MCF 10A (cell line): ENCODE measurements at places on chromosomes 12 and 14. TPM values are rescaled to one million over a fixed set of nuclear protein-coding genes. Genes with fewer than 3 reads are reported as not detected.

- H3K27me3 ChIP-seq, result no peaks in the 10 kb centered on the region
- no peak overlapping the region for H3K4me3 ChIP-seq
- no peak for DNase-seq
These were observed 85.7 kb upstream of the USP44 start for GRCh38 chr12:95637010-95637409.

The RFLNA gene
- total RNA-seq, result not detected in 2 replicates

DNA sequence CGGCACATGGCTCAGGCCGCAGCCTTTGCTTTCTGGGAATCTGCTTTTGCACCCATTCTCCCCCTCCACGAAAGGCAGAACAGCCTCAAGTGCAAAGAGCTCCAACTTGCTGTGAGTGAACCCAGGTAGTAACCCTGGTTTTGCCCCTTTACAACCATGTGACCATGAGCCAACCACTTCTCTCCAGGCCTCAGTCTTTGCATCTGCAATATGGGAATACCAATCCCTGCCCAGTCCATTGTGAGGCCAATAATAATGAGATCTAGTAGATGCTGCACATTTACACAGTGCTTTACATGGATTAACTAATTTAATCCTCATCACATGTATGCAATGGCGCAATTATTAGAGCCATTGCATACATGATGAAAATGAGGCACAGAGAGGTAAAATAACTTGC lies 108.9 kb upstream of the MYL2 start:
- H3K4me3 ChIP-seq, result no peak overlapping the region
- no peaks in the 10 kb centered on the region for H3K4me1 ChIP-seq
- no peak overlapping the region for H3K27ac ChIP-seq
- no peak for DNase-seq

GRCh38 chr12:130775953-130776856 lies 60.1 kb upstream of the RIMBP2 start:
- peak overlapping the region; percentile 5 for H3K4me3 ChIP-seq
- H3K4me1 ChIP-seq, result peaks cover 6% of the 10 kb centered on the region
- peak; percentile 70 for DNase-seq
- H3K27me3 ChIP-seq, result peaks cover 8% of the 10 kb centered on the region
- H3K36me3 ChIP-seq, result no peaks in the 10 kb centered on the region

- peaks cover 9% of the 10 kb centered on the region for H3K36me3 ChIP-seq
- no peaks in the 10 kb centered on the region for H3K27me3 ChIP-seq
- no peak overlapping the region for H3K4me3 ChIP-seq
- no peak overlapping the region for H3K27ac ChIP-seq
- no peaks in the 10 kb centered on the region for H3K4me1 ChIP-seq
These were observed 30.5 kb downstream of the CLEC2D start for GRCh38 chr12:9699898-9700605.

DNA sequence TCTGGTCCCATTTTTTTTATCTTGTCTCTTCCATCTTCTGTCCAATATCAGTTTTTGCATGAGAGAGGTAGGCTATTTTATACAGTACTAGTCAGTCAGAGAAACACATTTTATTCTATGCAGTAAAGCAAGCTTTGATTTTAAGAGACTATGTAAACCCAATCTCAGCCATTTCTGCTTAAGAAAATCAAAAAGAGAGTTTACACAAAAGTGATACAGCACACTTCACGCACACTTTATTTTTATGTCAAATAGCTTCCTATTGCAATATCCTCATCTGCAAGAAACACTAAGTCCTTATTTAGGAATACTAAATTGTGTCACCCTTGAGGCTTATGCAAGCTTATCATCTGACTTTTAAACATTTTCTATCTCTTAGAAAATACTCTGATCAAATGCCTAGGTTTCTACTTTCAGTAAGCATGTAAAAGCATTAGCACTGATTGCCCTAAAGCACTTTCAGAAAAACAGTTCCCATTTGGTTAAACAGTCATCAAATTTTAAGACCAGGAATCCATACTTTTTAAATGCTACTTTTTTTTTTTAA lies 78.3 kb downstream of the MED13L start:
- DNase-seq, result no peak
- H3K27ac ChIP-seq, result no peak overlapping the region
- peaks cover 11% of the 10 kb centered on the region for H3K4me1 ChIP-seq

GRCh38 chr12:53803194-53803593 lies 51.4 kb upstream of the CISTR start:
- H3K27me3 ChIP-seq, result no peaks in the 10 kb centered on the region
- H3K27ac ChIP-seq, result no peak overlapping the region
- peaks cover 37% of the 10 kb centered on the region for H3K4me1 ChIP-seq
- no peak for DNase-seq

DNA sequence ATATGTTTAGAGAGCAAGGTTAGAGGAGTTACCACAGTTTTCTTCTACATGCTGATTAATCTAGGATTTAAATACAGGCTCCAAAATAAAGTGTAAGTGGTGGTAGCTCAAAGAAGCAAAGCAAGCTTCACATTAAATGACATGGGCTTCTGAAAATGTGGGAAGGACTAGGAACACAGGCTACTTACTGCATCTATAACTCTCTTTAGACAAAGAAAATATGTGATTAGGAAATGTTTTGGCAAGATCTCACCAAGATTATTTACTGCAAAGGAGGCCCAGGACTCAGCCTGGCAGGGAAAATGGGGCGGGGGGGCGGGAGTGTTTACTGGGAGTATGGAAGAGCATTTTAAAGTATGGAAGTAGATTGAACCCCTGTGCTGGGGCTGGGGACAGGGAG lies 39.4 kb downstream of the ETV6 start:
- no peak overlapping the region for H3K4me3 ChIP-seq
- H3K27me3 ChIP-seq, result no peaks in the 10 kb centered on the region
- no peak overlapping the region for H3K27ac ChIP-seq
- H3K4me1 ChIP-seq, result peaks cover 27% of the 10 kb centered on the region
- peaks cover 11% of the 10 kb centered on the region for H3K36me3 ChIP-seq

The TSHR gene
- total RNA-seq, result not detected in 2 replicates

DNA sequence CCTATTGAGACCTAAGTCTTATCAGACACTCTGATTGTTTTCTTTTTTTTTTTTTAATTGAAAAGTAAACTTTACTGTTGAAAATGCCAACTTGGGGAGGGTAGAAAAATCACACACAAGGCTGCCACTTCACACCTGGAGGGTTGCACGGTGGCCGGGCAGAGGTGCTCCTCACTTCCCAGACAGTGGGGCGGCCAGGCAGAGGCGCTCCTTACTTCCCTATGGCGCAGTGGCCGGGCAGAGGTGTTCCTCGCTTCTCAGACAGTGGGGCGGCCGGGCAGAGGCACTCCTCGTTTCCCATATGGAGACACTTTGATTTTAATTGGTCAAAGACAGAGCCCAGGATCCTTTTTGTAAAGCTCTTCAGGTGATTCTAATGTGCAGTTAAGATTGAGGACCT lies 399.3 kb downstream of the TMTC2 start:
- H3K27me3 ChIP-seq, result no peaks in the 10 kb centered on the region
- no peak overlapping the region for H3K4me3 ChIP-seq
- H3K27ac ChIP-seq, result no peak overlapping the region
- H3K4me1 ChIP-seq, result no peaks in the 10 kb centered on the region
- no peak for DNase-seq

The PTGER2 gene
- 0.12 TPM in 2 replicates for total RNA-seq

The TAS2R50 gene
- 0.86 and 1.1 TPM in 2 replicates for total RNA-seq

DNA sequence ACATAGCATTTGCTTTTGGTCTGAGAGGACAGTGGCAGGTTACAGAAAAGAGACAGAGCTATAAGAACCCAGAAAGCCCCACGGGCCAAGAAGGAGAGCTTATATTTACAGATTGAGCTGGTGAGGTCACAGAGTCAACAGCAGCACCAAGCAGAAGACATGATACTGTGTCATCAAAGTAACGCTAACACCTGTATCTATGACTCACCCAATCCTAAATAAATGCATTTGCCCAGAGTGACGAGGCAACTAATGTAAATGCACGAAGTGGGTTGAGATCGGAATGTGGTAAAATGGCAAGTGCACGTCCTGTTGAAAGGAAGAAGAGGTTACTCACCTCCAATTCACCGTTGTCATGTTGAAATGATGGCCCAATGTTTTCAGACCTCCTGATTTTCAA lies 6.7 kb upstream of the CD163L1 start:
- no peaks in the 10 kb centered on the region for H3K36me3 ChIP-seq
- peak; percentile 41 for DNase-seq
- H3K27ac ChIP-seq, result no peak overlapping the region
- peaks cover 7% of the 10 kb centered on the region for H3K4me1 ChIP-seq
- no peak overlapping the region for H3K4me3 ChIP-seq

GRCh38 chr14:100735271-100735670 lies 8.6 kb downstream of the DLK1 start:
- no peak overlapping the region for H3K4me3 ChIP-seq
- no peaks in the 10 kb centered on the region for H3K4me1 ChIP-seq
- H3K27me3 ChIP-seq, result peaks cover 22% of the 10 kb centered on the region

GRCh38 chr12:4720637-4720995 lies 416 bp downstream of the GALNT8 start:
- no peak overlapping the region for H3K4me3 ChIP-seq
- no peaks in the 10 kb centered on the region for H3K36me3 ChIP-seq
- no peaks in the 10 kb centered on the region for H3K4me1 ChIP-seq
- DNase-seq, result no peak

DNA sequence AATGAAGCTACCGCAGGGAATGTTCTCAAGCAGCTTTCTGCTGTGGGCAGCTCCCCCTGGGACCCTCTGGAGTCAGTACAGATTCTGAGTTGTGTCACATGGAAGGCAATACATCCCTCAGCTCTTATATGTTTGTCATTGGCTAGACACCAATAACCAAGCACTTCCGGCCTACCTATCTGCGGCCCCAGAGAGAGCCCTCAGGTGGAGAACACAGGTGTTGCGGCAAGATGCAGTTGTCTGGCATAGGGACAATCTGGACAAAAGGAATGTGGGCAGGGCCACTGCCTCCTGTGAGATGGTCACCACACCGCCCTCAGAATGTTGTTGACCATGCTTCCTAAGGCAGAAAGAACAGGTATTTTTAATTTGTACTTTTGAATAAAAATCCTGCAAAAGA lies 118.7 kb downstream of the BRMS1L start:
- H3K4me1 ChIP-seq, result no peaks in the 10 kb centered on the region
- no peaks in the 10 kb centered on the region for H3K36me3 ChIP-seq
- H3K27me3 ChIP-seq, result no peaks in the 10 kb centered on the region
- no peak overlapping the region for H3K4me3 ChIP-seq

GRCh38 chr14:101126731-101127130 lies 223.2 kb upstream of the RTL1 start:
- H3K27me3 ChIP-seq, result peaks cover 36% of the 10 kb centered on the region
- H3K27ac ChIP-seq, result no peak overlapping the region
- no peaks in the 10 kb centered on the region for H3K36me3 ChIP-seq

GRCh38 chr14:105013150-105013785 lies 7.6 kb downstream of the CDCA4 start:
- no peaks in the 10 kb centered on the region for H3K27me3 ChIP-seq
- H3K36me3 ChIP-seq, result peaks cover 65% of the 10 kb centered on the region
- DNase-seq, result no peak
- peaks cover 40% of the 10 kb centered on the region for H3K4me1 ChIP-seq
- H3K27ac ChIP-seq, result peak overlapping the region; percentile 86
- no peak overlapping the region for H3K4me3 ChIP-seq

- no peak overlapping the region for H3K4me3 ChIP-seq
- H3K27ac ChIP-seq, result no peak overlapping the region
- no peak for DNase-seq
- H3K36me3 ChIP-seq, result no peaks in the 10 kb centered on the region
- no peaks in the 10 kb centered on the region for H3K27me3 ChIP-seq
These were observed 19.5 kb downstream of the NUAK1 start for GRCh38 chr12:106119301-106119700.

DNA sequence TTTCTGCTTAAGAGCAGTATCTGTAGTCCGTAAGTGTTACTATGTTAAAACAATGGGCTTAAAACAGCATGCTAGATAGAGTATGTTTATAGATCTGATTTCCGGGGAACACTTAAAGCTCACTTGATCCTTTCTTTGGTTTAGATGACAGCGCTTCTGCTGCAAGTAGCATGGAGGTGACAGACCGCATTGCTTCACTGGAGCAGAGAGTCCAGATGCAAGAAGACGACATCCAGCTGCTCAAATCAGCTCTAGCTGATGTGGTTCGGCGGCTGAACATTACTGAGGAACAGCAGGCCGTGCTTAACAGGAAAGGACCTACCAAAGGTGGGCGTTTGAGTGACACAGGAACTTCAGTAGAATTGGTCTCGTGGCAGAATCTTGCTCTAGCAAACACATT lies 57.5 kb downstream of the EML1 start:
- H3K27me3 ChIP-seq, result no peaks in the 10 kb centered on the region
- H3K27ac ChIP-seq, result no peak overlapping the region
- H3K4me3 ChIP-seq, result no peak overlapping the region
- no peaks in the 10 kb centered on the region for H3K36me3 ChIP-seq
- no peaks in the 10 kb centered on the region for H3K4me1 ChIP-seq

- no peaks in the 10 kb centered on the region for H3K36me3 ChIP-seq
- H3K27me3 ChIP-seq, result no peaks in the 10 kb centered on the region
- H3K4me3 ChIP-seq, result no peak overlapping the region
- H3K4me1 ChIP-seq, result no peaks in the 10 kb centered on the region
- no peak overlapping the region for H3K27ac ChIP-seq
These were observed 245.9 kb upstream of the DDHD1 start for GRCh38 chr14:53399057-53399456.

DNA sequence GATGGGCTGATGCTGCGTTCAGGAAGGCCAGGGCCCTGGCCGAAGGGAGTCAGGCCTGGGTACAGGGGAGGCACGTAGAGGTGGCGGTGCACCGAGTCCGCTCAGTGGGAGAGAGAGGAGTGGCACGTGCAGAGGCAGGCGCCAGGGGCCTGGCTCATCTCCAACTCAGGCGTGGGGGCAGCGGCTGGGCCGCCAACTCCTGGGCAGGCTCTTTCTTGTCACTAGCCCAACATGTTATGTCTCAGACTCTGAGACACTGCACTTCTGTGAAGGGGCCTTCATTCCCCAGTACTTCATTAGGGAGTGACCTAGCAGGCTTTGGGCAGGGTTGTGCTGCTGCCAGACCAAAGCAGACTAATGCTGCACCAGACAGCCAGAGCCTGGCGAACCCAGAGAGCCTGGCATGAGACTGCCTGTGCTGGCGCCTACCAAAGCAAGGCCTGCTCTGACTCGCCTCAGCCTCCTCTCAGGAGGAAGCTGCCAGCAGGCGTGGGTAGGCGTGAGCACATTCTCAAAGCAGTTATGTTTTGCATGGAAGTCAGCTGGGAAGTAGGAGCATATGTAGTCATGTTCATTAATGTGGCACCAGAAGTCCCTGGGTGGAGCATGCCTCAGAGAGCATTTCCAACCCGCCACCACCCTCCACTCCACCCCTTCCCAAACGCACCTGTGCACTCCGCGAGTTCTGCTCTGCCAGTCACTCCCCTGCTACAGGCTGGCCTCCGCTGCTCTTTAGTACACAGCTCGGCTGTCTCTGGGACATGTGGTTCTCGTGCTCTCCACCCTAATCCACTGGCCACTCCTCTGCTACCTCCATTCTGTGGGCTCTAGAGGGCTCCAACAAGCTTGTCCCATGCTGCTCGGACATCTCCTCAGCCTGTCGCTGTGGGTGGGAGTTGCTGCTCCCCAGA lies 9.7 kb downstream of the CKB start:
- peak overlapping the region; percentile 55 for H3K4me3 ChIP-seq
- no peaks in the 10 kb centered on the region for H3K27me3 ChIP-seq
- peaks cover 19% of the 10 kb centered on the region for H3K4me1 ChIP-seq
- H3K36me3 ChIP-seq, result peaks cover 42% of the 10 kb centered on the region

DNA sequence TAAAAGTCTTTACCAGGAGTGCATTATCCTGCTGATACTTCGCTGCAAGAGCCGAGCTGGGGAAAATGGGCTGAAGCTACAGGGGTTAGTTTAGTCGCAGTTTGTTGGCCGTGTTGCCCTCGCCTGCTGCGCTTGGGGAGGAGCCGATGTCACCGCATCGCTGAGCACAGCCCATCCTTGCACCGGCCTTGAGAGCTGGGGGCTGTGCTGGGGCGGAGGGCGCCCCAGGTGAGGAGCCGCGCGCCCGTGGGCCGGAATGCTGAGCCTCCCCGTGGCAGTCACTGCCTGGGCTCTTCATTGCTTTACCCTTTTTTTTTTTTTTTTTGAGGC lies 50.0 kb downstream of the ADGRD1 start:
- H3K4me3 ChIP-seq, result no peak overlapping the region
- DNase-seq, result no peak
- no peaks in the 10 kb centered on the region for H3K36me3 ChIP-seq
- peaks cover 29% of the 10 kb centered on the region for H3K27me3 ChIP-seq
- H3K27ac ChIP-seq, result no peak overlapping the region
